Posterior cingulate gyrus (tissue), 11 donors: ENCODE measurements at places on chromosomes 3 and 15.

- no peak for DNase-seq
Measured at GRCh38 chr15:100731267-100732152, 129.1 kb downstream of the ASB7 start.

- no peak for DNase-seq
Measured at GRCh38 chr3:162390891-162391290, 894.3 kb downstream of the OTOL1 start.

DNA sequence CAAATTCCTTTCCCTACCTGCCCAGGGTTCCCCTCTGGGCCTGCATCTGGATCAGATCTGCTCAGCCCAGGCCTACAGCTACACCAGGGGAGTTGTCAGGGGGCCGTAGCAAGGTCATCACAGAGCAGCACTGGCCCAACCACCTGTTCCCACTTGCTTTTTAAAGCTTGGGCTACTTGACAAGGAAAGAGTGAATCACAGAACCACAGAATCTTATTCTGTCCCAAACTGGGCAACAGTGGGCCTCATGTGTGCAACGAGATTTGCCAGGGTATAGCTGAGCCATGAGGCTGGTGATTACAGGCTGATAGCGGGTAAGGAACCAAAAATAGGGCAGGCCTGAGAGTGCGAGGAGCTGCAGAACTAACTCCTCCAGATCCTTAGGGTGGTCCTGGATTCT, 66.7 kb downstream of the MYLK start:
- DNase-seq, result no peak

DNA sequence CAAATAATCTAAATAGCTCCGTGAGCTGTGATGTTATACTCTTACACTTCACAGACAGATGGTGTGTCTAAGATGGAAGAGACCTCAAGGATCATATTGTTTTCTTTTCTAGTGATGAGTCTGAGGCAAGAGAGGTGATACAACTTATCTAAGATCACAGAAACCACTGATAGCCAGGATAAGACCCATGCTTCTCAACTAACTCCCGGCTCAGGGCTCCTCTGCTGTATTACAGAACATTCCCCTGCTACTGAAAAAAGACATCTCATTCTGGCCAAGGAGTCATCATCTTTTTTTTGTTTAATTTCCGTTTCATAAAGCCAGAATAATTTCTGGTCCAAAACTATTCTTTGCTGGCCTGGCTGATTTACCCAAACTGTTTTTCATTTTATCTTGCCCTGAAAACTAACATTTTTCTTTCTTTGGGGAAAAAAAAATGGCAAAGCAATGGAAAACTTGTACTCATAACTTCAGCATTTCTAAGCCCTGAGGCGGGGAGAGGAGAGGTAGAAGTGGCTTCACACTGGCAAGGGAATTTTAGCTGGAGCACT, 46.9 kb upstream of the GAP43 start:
- DNase-seq, result no peak

DNA sequence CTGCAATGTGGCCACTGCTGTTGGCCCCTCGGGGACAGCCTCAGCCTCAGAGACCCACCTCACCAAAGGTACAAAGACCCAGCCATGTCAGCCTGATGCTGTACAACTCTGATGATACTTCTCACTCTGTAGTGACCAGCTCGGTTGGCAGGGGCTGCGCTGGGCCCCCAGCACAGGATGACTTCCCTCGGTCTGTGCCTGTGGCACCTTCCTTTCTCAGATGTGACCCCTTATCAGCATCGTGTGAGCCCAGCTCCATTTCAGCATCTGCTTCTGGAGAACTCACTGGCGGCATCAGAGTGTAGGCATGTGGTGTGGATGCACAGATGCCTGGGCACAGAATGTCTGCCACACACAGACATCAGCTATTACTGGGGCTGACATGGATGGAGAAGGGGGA, 25.1 kb upstream of the CTXND1 start:
- DNase-seq, result no peak

GRCh38 chr3:107268469-107268868, 108.8 kb upstream of the CCDC54 start:
- DNase-seq, result no peak

DNA sequence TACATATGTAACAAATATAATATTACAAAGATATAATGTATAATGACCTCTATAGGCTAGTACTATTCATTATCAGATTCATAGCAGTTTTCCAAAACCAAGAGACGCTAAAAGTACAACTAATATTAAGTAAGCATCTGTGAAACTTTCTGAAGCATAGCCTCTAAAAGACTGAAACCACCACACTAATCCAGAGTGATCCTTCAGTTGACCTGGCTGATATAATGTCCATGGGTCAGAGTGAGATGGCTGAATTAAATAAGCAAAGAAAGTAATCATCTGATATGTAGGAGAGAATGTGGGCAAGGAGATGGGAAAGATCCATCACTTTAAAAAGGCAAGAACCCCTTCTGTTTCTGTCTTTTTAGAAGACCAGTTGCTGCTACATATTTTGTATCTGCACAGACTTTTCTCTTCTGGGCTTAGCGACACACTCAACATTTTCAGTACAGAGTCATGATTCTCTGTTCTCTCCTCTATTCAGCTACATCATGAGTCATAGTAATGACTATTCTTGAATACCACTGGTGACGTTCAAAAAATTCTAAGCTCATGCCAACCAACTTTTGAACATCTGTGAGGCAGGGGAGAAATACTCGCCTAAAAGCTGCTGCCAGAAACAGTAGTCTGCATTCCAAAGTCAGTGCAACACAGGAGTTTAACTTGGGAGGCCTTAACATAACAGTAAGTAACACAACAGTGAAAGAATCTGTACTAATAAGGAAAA, 149.6 kb downstream of the MAGI1 start:
- DNase-seq, result no peak

DNA sequence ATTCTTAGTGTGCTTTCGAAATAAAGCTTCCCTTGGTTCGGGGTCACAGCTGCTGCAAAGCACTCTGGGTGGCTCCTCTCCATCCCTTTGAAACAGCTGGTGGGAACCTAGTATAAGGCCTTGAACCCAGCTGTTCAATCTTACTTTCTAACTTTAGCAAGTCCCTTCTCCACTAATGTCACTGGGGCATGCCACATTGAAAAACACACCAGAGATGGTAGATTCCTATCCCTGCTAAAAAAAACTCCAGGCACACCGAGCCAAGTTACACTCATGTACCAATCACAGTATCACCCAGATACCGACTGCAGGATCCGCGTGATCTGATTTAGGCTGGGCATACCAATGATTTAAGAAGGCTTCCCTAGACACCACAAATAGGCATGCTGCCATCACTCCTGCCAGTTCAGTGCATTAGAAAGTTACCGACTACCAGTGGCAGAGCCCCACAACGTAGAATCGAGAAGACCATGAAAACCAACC, 65.0 kb downstream of the WWTR1 start:
- DNase-seq, result no peak

- DNase-seq, result no peak
Measured at GRCh38 chr3:138289701-138290100, 40.0 kb downstream of the NME9 start.

DNA sequence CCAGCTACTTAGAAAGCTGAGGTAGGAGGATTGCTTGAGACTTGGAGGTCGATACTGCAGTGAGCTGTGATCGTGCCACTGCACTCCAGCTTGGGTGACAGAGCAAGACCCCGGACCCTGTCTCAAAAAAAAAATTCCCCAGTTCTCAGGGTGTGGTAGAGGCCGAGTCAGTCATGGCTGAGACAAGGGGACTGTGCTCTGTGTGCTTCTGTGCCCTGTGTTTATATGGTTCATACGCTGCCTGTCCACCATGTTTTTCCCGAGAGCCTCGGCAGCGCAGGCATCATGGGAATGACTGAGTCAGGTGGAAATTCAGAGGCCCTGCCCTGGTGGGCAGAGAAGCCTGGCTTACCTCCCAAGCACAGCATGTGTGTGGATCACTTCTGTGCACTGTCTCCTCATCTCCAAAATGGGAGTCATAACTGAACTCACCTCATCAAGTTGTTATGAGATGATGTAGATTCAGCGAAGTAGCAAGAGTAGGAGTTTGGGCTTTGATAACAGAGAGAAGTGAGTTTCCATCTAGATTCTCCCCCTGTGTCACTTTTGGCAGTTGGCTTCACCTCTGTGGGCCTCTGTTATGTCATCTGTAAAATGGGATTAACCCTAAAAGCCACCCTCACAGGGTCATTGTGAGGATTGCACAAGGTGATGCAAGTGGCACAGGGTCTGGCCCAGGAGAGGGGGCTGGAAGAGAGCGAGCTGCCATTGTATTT, 56.9 kb downstream of the FLNB start:
- DNase-seq, result no peak

- no peak for DNase-seq
Measured at GRCh38 chr3:179068779-179069530, 2.7 kb downstream of the ZMAT3 start.

DNA sequence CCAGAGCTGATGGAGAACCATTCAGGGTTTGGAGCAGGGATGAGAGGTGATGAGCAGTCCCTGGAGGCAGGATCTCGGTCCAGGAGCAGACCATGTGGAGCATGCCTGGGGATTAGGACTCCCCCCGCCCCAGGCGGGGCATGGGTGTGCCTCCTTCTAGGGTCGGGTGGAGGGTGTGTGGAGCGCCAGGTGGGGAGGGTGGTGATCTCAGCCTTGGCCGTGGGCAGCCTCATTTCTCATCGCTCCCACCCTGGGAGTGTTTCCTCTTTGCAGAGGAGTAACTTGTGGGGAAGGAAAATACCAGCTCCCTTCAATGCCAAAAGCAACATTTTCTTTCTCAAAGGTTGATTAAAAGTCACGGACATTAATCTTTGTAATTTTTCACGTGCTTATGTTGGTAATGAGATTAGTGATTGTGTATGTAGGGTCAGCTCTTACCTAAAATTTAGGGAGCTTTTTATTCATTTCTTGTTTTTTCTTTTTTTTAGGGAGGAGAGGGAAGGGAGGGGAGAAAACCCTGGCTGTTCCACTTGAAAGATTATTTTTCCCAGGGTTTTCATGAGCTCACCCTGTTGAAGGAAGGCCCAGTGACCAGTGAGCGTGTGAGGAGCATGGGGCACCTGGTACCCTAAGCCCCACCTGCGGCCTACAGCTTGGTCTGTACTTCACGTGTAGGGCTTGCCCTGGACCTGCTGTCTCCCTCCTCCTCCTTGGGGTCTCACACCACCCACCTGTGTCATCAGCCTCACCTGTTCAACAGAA, 11.0 kb downstream of the FBLN2 start:
- no peak for DNase-seq

GRCh38 chr3:66409771-66410754, 90.8 kb downstream of the LRIG1 start:
- DNase-seq, result no peak

DNA sequence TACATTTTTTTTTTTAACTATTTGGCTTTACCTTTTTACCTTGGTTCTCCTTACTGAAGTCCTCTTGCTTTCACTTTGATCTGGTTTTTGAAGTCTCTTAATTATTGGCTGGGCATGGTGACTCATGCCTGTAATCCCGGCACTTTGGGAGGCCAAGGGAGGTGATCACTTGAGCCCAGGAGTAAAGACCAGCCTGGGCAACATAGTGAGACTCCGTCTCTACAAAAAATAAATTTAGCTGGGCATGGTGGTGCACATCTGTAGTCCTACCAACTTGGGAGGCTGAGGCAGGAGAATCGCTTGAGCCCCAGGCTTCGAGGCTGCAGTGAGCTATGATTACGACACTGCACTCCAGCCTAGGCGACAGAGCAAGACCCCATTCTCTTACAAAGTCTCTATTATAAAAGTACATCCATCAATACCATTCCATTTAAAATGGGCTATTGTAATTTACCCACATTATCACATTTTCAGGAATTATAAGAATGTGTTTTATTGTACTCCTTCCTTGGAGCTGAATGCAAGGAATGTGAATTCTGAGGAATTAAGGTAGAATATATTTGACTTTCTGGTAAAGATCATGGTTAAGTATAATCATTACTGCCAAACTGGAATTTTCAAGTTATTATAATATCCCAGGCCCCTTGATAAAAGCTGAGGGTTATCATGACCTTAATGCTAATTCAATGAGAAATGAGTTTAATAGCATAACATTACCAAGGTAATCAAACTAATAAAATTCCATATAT, 49.0 kb downstream of the MSL2 start:
- DNase-seq, result no peak

- no peak for DNase-seq
Measured at GRCh38 chr15:95017666-95018328, 786.4 kb downstream of the MCTP2 start.

DNA sequence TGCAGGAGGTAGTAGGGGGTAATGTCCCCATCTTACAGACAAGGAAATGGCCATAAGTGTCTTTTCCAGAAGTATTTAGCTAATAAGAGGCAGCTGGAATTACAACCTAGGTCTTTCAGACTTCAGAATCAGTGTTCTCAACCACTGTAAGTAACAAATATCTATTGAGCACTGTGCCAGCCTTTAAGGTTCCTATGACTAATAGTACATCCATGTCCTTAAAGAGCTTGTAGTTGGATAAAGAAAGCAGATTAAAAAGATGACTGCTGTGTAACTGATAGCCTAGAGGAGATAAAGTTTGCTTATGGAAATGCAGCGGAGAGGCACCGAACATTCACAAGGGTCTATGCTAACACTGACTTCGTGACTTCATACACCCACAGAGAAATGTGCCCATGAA, 136.0 kb downstream of the KCNMB2 start:
- DNase-seq, result no peak

DNA sequence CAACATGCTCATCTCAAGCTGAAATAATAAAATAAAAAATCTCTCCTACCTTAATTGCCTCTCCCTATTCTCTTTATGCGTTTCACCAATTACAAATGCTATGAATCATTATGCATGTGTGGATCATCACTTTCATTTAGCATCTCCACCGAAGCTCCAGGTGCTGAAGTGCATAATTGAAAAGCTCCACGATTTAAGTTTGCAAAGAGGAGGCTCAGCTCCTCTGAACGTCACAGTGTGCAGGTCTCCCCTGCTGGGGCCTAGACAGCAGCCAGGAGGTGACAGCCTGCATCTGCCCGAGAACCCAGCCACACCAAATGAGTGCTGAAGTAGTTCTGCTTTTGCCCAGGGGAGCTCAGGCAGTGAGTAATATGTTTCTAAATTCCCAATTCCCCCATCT, 60.5 kb upstream of the GLCE start:
- DNase-seq, result no peak

DNA sequence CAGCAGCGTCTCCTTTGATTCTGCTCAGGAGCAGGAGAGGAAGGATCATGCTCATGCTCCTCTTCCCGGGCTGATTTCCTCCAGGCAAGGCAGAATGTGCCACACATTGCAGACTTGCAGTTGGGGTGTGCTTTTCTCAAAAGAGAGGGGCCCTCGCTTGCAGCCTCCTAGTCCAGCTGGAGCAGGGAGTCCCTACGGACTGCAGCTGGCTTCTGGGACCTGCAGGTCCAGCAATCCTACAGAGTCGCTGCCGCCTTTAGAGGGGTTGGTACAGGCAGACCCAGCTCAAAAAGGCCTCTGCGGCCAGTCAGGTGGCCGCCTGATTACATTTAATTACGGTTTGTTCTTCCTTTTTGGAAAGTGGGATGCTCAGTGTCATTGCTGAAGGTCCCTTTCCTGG, 173.9 kb downstream of the NSMCE3 start:
- no peak for DNase-seq
